ENCODE measurements at places on chromosomes 6 and 20.

GRCh38 chr6:162868397-162868796 is 140.6 kb downstream of the PACRG start:
- DNase-seq, result no peak

GRCh38 chr6:51019806-51020205 is 201.1 kb downstream of the TFAP2B start:
- DNase-seq, result no peak

- no peak for DNase-seq
Observed at GRCh38 chr6:90860822-90861601, 274.1 kb upstream of the MAP3K7 start.

- DNase-seq, result no peak
Observed at GRCh38 chr6:112781241-112781640, 434.1 kb downstream of the RFPL4B start.

DNA sequence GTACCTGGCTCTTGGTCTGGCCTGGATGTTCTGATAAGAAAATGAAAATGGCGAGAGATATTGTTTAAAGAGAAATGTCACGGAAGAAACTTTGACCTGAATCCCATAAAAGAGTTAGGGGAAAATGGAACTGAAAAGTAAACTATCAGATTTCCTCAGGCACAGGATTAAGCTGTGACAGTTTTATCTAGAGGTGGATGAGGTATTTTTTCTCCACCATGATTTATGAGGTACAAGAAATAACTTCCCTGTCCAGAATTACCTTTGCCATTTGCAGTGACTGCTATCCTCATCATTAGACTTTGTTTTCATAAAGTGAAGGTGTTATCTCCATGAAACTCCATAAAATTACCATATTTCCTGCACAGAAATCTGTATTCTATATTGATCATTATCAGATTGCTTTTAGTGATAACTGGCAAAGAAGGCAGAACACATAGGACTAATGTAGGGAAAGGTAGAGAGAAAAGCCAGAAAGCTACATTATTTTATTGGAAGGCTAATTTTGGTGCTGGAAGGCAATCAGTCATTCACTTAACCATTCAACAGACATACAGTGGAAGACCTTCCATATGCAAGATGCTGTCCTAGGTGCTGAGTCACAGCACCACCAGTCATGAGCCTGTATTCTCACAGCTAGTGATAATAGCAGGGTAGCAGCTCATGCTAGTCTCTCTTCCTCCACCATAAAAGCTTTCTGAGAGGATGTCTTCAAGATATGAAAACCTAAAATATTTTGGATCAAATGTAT is 427.3 kb upstream of the CITED2 start:
- no peak for DNase-seq

DNA sequence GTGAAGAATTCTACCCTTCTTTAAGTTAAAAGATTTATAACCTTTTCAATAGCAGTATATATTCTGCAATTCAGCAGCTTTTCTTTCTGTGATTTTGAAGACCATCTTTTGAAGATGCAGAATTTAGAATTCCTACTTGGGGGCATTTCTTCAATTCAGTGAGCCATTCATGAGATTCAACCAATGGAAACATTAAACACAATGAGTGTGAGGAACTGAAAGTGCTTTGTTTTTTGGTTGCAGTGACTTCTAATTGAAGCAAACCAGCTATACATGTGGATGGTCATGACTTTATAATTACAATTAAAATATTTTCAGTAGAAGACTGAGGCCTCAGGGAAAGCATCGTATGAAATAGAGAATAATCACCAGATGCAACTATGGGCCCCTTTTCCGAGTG is 108.3 kb downstream of the CARMIL1 start:
- no peak for DNase-seq

DNA sequence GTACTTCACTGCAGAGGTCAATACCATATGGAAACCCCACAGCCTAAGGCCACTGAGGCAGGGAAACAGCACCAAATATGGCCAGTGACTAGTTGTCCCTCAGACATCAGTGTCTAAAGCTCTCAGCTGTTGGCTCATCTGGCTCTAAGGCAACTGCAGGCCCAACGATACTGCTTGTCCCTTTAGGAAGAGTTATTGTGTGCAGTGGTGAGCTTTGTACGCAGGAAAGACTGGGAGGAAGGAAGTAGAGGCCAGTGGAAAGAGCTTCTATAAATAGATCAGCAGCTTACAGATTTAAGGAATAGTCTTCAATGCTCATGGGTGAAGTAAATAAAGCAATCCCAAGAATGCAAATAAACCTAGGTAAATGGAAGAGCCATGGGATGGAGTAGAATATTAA is 29.3 kb downstream of the DNAAF9 start:
- DNase-seq, result no peak

DNA sequence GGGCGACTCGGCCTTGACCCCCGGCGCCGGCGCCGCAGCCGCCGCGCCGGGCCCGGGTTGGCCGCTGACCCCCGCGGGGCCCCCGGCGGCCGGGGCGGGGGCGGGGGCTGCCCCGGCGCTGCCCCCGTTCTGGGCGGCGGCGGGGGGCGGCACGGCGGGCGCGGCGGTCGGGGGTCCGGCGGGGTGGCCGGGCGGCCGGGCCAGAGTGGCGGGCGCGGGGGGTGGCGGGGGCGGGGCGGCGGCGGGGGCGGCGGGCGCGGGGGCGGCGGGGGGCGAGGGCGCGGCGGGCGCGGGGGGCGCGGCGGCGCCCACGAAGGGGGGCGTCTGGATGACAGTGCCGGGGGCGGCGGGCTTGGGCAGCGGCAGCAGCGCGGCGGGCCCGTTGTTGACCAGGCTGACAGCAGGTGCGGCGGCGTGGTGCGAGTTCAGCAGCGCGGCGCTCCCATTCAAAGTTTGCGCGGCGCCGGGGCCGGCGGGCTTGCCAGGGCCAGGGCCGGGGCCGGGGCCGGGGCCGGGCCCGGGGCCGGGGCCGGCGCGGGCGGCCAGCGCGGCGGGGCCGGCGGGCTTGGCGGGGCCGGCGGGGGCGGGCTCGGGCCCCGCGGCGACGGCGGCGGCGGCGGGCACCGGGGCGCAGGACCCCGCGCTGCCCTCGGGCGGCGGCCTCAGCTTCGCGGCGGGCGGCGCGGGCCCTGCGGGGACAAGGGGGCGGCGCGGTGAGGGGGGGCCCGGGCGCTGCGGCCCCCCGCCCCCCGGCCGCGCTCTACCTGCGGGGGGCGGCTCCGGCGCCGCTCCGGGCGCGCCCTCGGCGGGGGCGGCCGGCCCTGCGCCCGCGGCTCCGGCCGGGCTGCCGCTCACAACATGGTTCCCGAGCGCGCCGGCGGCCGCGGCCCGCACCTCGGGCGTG is 659 bp downstream of the TAF4 start:
- no peak for DNase-seq

DNA sequence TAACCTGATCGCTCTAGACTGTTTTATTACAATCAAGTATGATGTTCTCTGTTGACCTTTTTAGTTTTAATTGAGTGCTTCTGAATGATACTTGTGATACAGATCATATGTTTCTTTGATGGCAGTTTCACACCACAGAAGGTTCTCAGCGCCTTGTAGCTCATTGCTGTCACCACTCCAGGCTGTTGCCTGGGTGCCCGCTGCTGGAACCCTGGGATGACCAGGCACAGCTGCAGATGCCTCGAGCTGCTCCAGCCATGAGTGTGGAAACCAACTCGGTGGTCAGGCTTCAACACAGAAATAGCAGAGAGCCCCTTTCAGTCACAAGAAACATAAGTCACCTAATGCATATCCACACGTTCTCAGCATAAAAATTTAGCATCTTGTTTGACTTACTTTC is 112.7 kb downstream of the RPP40 start:
- no peak for DNase-seq

- no peak for DNase-seq
Observed at GRCh38 chr6:129104131-129104530, 221.2 kb downstream of the LAMA2 start.

DNA sequence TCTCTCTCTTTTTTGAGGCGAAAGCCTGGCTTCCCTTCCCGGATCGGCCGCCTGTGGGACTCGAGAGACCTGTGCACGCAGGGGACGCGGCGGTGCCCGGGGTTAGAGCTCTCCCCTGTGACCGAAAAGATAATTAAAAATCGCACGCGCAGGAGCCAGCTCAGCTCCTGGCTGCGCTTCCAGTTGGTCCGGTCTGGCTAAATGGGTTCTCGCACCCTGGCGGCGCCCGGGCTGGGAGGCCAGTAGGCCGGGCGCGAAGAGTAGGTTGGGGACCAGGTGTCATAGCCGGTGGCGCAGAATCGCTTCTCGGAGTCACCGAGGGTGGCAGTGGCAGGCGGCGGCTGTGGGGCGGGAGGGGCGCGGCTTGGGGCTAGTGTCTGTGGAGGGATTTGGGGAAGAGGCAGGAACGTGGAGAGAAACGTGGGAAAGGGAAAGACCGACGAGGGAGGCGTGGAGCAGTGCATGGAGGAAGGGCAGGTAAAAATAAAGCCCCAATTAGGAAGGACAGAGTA is 41.9 kb upstream of the SUPT3H start:
- peak; percentile 66 for DNase-seq

GRCh38 chr6:43584892-43585570 is 9.0 kb downstream of the POLH start:
- DNase-seq, result no peak

DNA sequence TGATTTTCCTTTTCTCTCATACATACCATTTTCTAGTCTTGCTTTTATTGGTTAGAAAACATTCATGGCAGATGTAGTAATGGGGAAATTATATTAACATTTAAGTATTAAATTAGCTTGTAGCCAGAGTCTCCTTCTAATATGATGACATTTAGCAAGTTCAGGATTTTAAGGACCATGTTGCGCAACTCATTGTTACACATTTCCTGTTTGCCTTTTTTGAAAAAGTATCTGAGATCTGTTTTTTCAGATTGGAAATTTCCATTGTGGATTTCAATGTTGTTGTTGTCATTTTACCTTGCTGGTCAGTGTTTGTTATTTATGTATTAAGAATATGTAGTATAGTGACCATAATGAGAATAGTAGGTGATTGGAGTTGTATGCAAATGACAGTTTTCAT is 38.7 kb downstream of the CDKAL1 start:
- no peak for DNase-seq

- DNase-seq, result no peak
Observed at GRCh38 chr6:146336191-146336590, 207.4 kb upstream of the RAB32 start.

GRCh38 chr6:163948250-163948649 is 533.7 kb downstream of the QKI start:
- no peak for DNase-seq

DNA sequence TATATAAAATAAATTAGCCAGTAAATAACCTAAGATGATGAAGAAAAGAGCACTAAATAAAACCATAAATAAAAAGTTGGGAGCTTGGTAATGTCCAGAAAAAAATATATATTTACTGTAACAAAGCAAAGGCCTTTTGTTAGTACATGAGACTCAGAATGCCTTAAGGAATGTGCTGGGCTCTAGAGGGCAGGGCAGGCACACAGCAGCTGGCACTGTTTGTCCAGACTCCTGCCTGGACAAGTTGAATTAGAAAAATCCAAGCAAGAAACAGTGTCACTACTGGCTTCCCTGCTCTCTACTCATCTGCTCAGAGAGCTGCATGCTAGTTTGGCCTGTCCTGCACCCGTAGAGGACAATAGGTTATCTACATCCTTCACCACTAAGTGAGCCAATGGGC is 8.8 kb downstream of the DEFB129 start:
- no peak for DNase-seq

DNA sequence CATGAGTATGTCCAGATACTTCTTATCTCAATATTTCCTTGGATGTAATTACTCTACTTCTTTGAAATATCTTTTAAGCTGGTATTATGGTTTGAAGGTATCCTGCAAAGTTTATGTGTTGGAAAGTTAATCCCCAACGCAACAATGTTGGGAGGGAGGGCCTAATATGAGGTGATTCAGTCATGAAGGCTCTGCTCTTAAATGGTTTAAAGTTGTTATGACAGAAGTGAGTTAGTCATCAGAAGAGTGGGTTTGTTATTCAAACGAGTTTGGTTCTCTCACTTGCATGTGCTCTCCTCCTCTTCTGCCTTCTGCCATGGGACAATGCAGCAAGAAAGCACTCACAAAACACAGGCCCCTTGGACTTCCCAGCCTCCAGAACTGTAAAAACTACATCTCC is 176.3 kb downstream of the KCNQ5 start:
- DNase-seq, result no peak

- DNase-seq, result no peak
Observed at GRCh38 chr6:130680116-130680515, 147.1 kb upstream of the SMLR1 start.

- peak; percentile 45 for DNase-seq
Observed at GRCh38 chr6:119313937-119314884, 35.4 kb downstream of the MAN1A1 start.

DNA sequence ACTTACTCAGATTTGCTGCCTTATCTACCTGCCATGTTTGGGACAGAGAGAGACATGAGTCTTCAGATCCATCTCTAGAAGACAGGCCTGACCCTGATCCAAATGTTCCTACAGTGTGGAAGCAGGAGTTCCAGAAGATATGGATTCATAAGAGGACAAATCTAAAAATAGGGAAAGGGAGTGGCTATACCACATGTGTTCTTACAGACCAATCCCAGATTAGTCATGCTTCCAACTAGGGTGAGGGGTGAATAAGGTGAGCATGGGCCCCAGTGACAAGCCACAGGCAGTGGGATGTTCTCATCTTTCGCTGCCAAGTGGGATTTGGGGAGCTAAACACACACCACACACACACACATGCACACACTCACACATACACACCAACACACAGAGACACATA is 670.7 kb upstream of the CITED2 start:
- DNase-seq, result no peak

- DNase-seq, result peak; percentile 43
Observed at GRCh38 chr6:31597006-31597405, 4.2 kb upstream of the NCR3 start.

DNA sequence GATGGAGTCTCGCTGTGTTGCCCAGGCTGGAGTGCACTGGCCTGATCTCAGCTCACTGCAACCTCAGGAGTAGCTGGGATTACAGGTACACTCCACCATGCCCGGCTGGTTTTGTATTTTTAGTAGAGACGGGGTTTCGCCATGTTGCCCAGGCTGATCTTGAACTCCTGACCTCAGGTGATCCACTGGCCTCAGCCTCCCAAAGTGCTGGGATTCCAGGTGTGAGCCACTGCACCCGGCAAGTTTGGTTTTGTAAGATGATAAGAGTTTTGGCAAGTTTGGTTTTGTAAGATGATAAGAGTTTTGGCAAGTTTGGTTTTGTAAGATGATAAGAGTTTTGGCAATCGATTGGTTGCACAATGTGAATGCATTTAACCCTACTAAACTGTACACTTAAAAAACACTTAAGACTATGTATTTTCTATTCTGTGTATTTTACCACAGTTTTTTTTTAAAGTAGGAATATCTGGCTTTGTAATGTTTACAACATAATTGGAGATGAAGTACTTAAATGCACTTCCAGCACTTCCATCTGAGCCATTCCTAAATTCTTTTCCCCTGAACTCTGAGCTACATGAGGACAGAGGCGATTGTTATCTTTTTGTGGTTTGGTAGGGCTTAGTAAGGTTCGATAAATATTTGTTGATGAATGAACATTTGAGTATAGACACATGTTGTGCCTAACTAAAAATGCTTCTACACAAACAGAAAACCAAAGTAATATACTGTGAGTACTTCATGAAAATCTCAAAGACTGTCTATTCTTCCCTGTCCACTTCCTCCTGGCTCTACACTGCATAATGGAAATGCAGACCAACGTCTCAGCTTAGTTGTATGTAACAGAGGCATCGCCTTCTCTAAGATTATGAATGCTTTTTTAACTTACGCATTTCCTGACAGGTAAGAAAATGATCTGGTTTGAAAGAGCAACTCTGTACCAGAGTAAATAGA is 18.8 kb downstream of the SAMHD1 start:
- DNase-seq, result no peak

GRCh38 chr20:17298171-17298570 is 71.3 kb downstream of the PCSK2 start:
- DNase-seq, result no peak

- no peak for DNase-seq
Observed at GRCh38 chr6:52543262-52543661, 33.6 kb downstream of the TRAM2 start.
